ENCODE measurements at places on chromosomes 4 and X. TPM values are rescaled to one million over a fixed set of nuclear protein-coding genes. Genes with fewer than 3 reads are reported as not detected.

The FGF13 gene
- 24.7 TPM for polyA plus RNA-seq

The MAGEA1 gene
- not detected for polyA plus RNA-seq

The ITM2A gene
- polyA plus RNA-seq, result 63.2 TPM

The BTC gene
- 4.7 TPM for polyA plus RNA-seq

DNA sequence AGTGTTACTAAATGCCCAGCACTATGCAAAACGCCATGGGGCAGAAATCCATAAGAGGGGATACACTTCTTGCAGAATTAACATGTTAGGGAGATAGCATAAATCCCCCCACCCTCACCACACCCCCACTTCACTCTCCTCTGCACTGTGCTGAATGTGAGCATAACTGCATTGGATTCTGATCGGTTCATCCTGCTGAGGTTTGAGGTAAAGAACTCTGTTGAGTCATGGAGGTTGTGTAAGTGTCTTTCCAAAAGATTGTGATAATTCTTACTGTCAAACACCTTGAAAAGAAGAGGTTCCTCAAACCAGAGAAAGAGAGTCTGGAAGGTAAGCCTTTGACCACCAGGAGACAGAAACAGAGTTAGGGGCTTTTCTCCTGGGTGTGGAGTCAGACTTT, 43.6 kb downstream of the RBM47 start:
- DNase-seq, result no peak

- DNase-seq, result no peak
Observed at GRCh38 chr4:184074677-184075388, 142.8 kb downstream of the ENPP6 start.

DNA sequence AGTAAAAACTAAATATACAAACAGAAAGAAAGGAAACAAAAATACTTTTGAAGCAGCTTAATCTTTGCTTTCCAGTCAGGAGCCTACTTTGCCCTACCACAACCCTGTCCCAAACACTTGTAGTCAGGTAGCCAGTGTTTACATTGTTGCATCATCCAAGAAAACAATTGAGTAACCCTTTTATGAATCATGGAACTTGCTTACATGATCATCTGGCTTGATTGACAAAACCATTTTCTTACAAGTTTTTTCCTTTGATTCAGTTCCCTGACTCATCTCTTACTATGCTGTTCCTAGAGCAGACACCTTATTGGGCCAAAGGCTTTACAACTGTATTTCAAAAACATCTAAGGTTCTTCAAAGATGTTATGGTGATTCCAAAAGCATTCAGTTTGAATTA, 740.1 kb downstream of the KLHL13 start:
- DNase-seq, result no peak

DNA sequence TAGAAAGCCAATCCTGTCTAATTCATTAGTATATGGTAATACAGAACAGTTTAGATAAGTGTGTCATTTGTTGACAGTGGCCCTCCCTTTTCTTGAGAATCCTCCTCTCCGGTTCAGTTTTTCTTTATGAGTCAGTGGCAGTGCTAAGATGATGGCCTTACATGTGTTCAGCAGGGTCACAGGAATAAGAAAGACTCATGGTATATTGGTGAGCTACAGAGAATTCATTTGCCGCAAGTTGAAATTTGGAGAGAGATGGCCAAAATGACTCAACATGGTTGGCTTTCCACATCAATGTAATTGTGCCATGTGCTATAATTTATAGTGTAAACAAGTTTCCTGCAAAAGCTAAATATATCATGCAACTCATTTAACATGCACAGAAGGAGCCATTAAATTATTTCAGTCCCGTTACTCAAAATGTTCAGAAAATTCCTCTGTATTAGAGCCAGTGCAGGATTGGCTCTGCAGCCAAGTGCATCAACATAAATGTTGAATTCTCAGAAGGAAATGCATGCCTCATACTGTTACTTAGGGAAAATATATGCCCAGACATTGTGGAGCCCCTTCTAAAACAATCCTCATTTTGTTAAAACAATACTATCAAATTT, 374.3 kb downstream of the AFF2 start:
- DNase-seq, result no peak

DNA sequence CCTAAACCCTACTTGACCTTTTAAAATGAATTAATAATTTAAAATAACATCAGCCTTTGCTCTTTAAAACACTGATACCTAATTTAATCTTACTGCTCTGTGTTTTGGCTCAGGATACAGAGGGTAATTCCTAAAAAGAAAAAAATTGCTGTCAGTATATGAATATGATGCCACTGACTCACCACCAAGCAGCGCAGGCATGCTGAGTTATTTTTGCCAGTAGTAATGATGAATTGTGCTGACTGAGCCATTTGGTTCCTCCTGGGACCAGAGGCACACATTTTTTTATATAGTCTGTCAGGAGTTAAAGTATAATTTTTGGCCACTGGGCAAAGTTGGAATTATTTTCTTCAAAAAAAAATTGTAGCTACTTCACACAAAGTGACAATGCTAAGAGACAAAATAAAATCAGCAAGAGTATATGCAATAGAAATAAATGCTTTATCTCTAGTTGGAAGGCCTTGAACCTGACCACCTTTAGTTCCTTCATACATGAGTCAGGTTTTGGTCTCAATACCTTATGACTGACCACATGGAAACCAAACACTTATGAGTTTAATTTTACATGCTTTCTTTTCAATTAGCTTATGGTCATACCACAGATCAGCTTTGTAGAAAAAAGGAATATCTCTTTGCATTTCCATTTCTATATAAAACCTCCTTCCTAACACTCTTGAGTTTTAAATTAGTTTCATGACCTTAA, 115.1 kb downstream of the PPP3CA start:
- no peak for DNase-seq

Measured in renal pelvis (tissue), 12 donors.